CD8-positive, alpha-beta T cell (primary cell): ENCODE measurements at places on chromosomes 4 and X.

DNA sequence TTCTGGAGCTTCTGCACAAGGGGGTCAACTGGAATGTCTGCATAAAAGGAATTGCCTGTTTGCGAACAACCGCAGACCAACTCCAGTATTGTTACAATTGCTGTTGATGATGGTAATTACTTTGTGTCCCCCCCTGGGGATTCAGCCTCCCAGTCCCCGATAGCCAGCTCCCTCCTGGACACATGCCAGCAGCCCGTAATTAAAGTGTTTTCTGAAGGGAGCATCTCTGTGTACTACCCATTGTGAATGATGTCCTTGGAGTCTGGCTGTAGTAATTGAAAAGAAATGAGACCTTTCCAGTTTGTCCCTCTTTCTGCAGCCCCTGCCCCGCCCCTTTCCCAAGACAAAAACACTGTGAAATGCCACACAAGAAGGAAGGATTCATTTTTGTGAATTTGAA is 377.1 kb upstream of the LCORL start:
- DNase-seq, result no peak

DNA sequence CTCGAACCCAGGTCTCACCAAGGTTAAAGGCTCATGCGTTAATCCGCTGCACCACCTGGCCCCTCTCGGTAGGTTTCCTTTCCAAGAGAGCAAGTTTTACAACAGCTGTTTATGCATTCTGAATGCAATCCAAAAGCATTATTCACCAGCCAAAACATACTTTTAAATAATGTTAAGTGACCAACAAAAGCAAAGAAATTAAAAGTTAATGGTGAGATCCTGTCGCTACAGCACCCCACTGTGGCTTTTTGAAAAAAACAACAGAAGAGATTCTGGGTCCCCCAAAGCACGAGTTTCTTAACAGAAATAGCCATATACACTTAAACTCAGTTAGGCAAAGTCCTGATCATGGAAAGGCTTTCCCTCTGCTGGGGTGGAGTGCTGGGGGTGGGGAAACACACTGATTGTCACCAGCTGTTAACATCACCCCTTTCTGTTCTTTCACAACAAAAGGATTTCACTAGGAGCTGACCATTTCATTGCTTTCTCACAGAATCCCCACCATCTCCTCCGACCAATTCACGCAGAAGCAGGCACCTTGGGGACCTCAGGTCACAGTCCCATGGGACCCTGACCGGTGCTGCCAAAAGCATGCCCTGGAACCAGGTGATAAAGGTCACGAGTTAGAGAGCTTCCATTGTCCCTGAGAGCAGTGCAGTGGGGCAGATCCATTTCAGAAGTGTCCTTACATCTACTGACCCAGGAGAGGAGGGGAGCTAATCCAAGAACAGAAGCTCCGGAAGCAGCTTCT is 51.2 kb downstream of the ZNF827 start:
- DNase-seq, result no peak

GRCh38 chr4:40340030-40340429 is 4.9 kb downstream of the CHRNA9 start:
- no peak for DNase-seq

- no peak for DNase-seq
These were observed 407.1 kb downstream of the IL15 start for GRCh38 chr4:142043509-142043908.

DNA sequence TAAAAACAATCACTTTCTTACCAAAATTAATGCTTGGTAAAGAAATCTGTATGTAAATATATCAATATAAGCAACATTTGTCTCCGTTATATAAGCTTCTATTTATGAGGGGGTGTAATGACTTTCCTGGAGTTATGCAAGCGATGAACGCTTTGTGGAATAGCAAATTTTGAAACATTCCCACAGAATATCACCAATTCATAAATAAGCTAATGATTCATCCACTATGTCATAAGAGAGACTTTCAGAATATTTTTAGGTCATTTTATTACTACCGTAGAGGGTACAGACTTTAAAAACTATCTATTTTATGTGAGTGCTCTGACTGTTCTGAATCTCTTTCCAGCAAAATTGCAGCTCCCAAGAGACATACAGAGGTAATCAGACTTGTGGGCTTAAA is 179.5 kb upstream of the FTHL17 start:
- DNase-seq, result no peak

DNA sequence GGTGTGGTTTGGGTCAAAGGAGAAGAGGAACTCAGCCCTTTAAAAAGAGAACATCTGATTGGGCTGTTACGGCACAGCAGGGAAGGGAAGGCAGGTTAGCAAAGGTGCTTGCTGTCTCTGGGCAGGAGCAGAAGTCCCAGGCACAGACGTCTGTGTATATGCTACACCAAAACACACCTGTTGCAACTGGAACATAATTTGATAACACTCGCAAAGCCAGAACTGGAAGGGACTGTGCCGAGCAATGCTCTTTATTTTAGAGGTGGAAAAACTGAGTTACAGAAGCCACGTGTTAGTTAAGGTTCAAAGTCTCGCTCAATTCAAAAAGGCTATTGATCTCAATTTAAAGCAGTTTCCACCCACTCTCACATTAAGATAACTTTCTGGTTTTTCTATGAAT is 2.2 kb upstream of the FAM114A1 start:
- DNase-seq, result no peak

- no peak for DNase-seq
These were observed 37.8 kb downstream of the ACSL1 start for GRCh38 chr4:184787766-184788503.

GRCh38 chr4:4912155-4912554 is 52.7 kb downstream of the MSX1 start:
- DNase-seq, result no peak

- DNase-seq, result no peak
These were observed 483.5 kb downstream of the ACTRT1 start for GRCh38 chrX:127568691-127569090.

- DNase-seq, result no peak
These were observed 99.0 kb downstream of the HMX1 start for GRCh38 chr4:8772499-8773123.

GRCh38 chrX:71096760-71097032 is 1.0 kb downstream of the FOXO4 start:
- no peak for DNase-seq

DNA sequence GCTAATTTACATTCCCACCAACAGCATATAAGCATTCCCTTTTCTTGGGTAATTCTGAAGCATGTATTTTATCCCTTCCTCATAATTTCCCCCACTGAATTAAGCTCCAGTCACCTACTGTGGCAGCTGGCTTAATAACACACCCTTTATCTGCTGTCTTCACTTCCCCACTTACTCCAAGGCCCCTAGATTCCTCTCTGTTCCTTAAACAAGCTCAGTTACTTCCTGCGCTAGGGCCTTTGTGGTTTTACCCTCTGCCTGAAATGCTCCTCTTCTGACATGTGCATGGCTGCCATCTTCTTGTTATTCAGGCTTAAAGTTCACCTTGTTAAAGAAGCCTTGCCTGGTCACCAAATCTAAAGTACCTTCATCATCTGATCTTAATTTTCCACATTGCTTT is 47.2 kb upstream of the RPS6KA3 start:
- no peak for DNase-seq

- no peak for DNase-seq
These were observed 30.3 kb upstream of the GLRB start for GRCh38 chr4:157045507-157046127.

GRCh38 chr4:5636766-5637670 is 71.3 kb downstream of the EVC2 start:
- DNase-seq, result no peak

DNA sequence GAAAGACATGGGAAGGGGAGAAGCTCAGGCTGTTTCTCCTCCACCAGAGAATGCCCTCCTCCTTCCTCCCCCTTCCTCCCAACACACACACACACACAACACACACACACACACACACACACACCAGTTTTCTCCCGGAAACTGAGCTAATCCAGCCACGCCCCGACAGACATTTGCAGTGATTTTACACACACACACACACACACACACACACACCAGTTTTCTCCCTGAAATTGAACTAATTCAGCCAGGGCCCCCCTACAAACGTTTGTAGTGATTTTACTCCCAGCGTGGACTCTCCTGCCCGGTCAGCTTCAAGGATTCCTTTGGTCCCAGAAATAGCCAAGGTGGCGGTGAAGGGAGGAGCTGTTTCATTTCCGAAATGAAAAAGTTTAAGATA is 32.9 kb upstream of the STX18 start:
- peak; percentile 55 for DNase-seq

DNA sequence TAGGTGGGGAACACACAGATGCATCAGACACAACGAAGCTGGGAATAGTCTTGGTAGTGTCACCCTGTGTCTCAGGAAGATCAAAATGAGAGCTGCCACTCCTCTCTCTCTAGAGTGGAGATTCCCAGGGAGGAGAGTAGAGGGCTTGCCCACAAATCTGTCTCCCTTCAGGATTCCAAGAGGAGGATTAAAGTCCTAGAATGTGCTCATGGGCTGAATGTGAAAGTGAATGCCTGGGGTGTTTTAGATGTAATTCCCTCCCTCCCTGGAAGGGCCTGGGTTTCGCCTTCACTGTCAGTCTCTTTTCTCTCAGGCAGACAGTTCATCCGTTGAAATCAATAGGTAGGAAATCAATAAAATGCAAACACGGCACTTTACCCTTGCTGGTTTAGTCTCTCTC is 282.6 kb upstream of the PPARGC1A start:
- no peak for DNase-seq

DNA sequence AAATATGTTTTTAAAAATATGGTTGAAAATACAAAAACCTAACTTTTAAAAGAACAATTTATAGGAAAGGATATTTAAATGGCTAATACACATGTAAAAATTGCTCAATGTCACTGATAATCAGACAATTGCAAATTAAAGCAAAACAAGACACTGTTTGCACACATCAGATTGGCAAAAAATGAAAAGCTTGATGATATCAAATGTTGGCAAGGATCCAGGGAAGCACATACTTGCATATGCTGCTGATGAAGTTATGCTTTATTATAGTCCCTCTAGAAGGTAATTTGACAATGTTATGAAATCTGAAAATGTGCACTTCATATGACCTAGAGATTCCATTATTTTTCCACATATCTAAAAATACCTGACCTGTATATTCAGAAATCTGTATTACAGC is 45.7 kb upstream of the EPGN start:
- DNase-seq, result no peak

DNA sequence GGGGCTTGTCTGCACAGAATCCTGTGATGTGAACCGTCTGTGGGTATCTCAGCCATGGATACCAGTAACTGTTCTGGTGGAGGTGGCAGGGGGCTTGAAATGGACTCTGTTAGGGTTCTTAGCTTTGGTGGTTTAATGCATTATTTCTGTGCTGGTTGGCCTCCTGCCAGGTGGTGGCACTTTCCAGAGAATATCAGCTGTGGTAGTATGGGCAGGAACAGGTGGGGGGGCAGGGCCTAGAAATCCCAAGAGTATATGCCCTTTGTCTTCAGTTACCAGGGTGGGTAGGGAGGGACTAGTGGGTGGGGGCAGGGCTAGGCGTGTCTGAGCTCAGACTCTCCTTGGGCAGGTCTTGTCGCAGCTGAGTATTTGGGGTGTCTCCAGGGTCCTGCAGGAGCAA is 106.7 kb downstream of the KIT start:
- DNase-seq, result no peak

- DNase-seq, result no peak
These were observed 64.0 kb downstream of the ACOX3 start for GRCh38 chr4:8376361-8377102.

- DNase-seq, result no peak
These were observed 4.3 kb downstream of the OCIAD2 start for GRCh38 chr4:48902266-48902665.

DNA sequence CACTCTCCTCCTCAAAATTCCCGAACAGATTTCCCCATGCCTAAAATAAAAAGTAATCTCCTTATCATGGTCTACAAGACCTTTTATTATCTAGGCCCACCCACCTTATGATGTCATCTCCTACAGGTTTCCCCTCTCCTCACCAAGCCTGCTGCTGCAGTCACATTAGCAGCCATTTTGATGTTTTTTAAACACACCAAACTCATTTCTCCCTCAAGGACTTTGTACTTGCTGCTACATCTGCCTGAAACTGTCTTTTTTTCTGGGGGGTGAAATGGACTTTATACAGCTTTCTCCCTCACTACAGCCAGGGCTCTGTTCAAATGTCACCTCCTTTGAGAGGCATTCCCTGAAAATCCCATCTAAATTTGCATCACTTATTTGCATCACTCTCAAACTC is 90.2 kb upstream of the TAB3 start:
- no peak for DNase-seq

- DNase-seq, result no peak
These were observed 40.8 kb upstream of the QRFPR start for GRCh38 chr4:121421594-121421993.

DNA sequence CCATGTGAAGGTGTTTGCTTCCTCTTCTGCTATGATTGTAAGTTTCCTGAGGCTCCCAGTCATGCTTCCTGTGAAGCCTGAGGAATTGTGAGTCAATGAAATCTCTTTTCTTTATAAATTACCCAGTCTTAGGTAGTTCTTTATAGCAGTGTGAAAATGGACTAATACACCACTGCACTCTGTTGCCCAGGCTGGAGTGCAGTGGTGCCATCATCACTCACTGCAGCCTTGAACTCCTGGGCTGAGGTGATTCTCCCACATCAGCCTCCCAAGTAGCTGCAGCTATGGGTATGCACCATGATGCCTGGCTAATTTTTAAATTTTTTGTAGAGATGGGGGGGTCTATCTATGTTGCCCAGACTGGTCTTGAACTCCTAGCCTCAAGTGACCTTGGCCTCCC is 15.8 kb upstream of the IGFBP7 start:
- DNase-seq, result no peak

GRCh38 chr4:87910795-87911194 is 64.7 kb upstream of the SPP1 start:
- no peak for DNase-seq

DNA sequence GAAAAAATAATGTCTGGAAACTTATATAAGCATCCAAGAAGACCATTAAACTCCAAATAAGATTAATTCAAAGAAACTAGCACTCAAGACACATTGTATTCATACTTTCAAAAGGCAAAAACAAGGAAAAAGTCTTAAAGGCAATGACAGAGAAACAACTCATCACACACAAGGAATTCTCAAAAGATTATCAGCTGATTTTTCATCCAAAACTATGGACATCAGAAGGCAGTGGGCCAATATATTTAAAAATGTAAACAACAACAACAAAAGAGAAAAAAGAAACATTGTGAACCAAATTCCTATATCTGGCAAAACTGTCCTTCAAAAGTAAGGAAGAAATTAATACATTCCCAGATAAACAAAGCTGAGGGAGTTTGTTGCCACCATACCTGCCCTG is 711.4 kb upstream of the GALNTL6 start:
- DNase-seq, result no peak

- no peak for DNase-seq
These were observed 121.8 kb upstream of the PJA1 start for GRCh38 chrX:69287095-69287494.

GRCh38 chr4:4225915-4226605 is 669 bp downstream of the OTOP1 start:
- DNase-seq, result no peak

GRCh38 chrX:71378732-71379131 is 12.6 kb downstream of the TAF1 start:
- DNase-seq, result no peak

- DNase-seq, result no peak
These were observed 77.1 kb downstream of the DCTD start for GRCh38 chr4:182840108-182840507.

- DNase-seq, result no peak
These were observed 30.4 kb downstream of the ACSL1 start for GRCh38 chr4:184795214-184795844.
